ENCODE measurements at places on chromosomes 4 and X.

GRCh38 chr4:99827454-99827853 lies 10.8 kb downstream of the DAPP1 start:
- no peak for DNase-seq

DNA sequence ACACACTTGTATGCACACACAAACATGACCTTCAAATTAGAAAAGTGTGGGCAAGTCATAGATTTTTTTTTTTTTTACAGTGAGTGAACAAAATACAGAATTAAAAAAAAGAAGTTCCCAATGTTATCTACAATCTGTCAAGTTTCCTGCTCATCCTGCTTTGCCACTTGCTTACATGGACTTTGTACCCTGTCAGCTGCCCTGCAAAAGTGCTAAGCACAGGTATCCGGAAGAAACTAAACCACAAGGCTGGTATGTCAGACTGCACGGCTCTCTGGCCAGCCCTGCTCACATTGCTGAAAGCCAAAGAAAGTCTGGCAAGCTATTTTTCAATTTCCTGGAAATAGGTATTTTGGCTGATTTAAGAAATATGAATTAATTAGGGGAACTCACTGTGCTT lies 38.9 kb upstream of the BCLAF3 start:
- peak; percentile 40 for DNase-seq

DNA sequence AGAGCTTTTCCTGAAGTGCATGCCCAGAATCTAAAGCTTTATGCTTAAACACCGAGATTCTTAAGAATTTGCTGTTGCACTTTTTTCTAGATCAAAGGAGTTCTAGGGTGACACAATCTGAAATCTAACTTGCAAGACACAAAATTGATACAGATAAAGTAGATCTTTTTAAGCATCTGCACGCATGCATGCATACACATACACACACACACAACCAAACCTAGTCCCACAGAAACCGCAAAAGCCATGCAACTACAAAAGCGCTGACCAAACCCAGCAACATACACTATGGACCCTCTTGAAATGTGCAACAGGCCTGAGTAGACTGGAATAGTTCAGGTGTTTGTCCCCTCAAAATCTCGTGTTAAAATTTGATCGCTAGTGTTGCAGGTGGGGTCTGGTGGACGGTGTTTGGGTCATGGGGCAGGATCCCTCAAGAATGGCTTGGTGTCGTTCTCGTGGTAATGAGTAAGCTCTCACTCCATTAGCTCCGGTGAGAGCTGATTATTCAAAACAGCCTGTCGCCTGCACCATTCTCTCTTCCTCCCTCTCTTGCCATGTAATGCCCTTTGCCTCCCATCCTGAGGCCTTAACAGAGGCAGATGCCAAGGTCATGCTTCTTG lies 52.7 kb downstream of the IRF2 start:
- no peak for DNase-seq

DNA sequence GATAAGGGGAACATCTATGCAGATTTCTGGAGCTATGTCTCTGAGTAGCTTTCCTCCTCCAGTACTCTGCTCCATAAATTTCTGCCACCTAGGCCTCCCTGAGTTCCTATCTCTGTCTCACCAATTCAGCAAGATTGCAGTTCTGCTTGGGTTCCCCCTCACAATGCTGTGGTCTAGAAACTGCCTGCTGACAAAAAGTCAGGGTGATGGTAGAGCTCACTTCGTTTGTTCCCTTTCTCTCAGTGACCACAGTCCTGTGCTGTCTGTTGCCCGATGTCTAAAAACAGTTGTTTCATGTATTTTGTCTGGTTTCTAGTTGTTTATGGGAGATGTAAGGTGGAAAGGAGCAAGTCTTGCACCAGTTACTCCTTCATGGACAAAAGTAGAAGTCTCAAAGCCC lies 41.1 kb downstream of the AMMECR1 start:
- peak; percentile 65 for DNase-seq

GRCh38 chrX:150529587-150529986 lies 38.8 kb upstream of the MTM1 start:
- no peak for DNase-seq

- DNase-seq = no peak
Measured at GRCh38 chr4:10750714-10751113, 66.1 kb upstream of the CLNK start.

DNA sequence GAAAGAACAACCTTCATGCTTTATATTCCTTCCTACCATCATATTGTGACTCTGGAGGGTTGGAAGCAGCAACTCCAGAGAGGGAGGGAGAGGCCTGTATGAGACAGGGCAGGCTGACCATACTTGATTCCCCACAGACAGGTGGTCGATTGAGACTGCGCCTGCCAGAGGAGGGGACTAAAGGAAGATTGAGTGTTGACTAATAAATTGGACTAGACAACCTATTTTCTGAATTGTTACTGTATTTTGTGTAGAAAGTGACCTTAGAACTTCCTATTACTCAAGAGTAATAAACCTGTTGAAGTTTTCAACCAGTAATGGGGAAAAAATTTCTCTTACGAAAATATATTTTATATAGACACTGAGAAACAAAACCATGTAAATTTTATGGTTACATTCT lies 301.5 kb downstream of the INPP4B start:
- DNase-seq = no peak

GRCh38 chr4:30753316-30753715 lies 33.1 kb downstream of the PCDH7 start:
- DNase-seq = no peak

- no peak for DNase-seq
Measured at GRCh38 chrX:80807606-80807991, 2.1 kb downstream of the BRWD3 start.

DNA sequence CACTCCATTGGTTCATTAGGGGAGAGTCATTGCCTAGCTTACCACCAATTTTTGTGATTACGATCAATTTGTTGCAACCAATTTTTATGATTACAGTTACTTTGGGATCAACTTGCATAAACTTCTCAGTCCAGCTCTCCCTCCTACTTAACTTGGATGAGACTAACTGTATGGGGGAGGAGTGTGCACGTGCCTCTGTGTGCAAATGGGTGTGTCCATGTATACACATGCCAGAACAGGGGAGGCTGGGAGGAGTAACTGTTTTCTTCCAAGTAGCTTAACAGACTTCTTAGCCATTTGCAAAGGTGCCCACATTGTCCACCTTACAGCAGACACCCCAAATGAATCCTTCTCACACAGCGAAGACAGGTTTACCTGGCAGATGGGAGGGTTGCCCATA lies 117.7 kb upstream of the VCX3B start:
- no peak for DNase-seq

DNA sequence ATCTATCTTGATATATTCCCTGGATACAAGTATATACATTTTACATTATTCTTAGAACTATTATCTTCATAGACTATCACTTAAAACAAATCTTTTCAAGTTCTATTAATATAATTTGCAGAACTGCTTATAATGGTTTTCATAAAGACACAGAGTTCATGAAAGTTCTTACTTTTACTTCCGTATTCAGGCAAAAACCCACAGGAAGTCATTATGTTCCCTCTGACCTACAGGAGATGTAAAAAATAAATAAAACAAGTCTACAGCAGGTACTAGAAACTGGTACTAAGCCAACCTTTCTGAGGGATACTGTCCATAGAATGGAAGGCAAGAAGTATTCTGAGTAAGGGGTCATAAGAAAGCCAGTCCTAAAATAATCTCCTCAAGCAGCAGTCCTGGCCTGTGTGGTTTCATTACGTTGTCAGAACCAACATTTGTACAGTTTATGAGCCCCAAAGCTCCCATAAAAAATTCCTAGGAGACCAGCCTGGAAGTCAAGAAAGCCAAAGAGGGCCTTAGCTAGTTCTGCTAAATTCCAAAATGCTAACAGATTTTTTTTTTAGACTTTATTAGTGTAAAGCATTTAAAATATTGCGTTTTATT lies 68.6 kb downstream of the CAMK2D start:
- DNase-seq = no peak

DNA sequence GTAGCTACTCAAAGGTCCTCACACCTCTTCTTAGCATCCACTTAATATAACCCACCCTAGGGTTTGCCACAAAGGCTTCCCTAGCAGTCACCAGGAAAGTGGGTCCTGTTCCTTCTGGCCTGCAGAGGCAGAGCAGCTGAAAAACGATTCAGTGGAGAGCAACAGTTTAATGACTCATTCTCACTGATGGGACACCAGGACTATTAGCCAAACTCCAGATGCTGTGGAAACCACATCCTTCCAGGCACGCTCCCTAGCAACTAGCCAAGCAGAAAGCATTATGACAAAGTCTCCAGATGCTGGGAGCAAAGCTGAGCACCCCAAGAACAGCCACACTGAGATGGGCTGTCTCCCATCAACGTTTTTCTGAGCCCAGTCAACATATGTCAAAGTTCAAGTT lies 30.3 kb upstream of the UTP14A start:
- DNase-seq = peak; percentile 61

DNA sequence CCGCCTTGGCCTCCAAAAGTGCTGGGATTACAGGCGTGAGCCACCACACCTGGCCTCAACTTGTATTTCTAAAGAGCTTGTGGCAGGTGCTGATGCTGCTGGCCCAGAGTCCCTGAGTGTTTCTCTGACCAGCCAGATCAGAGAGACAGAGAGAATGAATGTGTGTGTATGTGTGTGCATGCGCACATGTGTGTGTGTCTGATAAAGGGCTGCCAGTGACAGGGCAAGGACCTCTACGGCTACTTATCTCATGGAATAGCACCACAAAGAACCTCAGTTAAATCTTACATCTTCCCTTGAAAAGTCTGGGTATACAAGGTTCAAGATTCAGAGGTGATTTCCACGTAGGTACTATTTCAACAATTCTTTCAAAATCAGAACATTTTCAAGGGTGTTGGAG lies 86.0 kb downstream of the SCD5 start:
- no peak for DNase-seq

DNA sequence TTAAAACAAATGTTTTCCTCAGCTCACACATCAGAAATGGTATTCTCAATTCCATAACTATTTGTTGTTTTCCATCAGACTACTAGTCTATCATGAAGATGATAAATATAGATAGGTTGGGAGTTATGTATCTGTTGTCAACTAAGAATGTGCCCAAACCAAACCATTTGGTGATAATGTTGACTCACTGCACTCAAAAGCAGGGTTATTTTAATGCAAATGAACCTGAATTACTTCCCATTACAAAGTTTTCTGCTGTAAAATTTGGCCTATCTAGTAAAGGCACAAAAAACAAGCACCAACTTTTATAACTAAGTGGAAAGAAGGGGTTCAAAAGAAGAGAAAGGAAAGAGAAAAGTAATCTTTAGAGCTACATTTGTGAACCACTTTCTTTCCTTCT lies 93.5 kb downstream of the TBCK start:
- no peak for DNase-seq

DNA sequence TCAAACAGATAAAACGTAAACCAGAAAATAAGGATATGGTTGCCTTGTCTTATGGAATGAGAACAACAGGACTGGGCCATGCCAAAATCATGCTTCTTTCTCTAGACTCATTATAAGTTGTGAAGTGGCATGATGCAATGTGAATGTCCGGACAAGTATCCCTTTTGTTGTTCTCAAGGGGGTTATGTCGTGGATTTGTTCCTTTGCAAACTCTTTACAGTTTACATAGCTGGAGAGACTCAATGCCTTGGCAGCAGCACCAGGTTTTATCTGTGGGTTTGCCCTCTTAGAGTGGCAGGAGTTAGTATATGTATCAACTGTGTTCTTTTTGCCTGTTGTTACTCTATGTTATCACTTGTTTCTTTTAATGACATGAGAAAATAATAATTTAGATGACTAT lies 41.4 kb downstream of the SPRY1 start:
- DNase-seq = no peak

DNA sequence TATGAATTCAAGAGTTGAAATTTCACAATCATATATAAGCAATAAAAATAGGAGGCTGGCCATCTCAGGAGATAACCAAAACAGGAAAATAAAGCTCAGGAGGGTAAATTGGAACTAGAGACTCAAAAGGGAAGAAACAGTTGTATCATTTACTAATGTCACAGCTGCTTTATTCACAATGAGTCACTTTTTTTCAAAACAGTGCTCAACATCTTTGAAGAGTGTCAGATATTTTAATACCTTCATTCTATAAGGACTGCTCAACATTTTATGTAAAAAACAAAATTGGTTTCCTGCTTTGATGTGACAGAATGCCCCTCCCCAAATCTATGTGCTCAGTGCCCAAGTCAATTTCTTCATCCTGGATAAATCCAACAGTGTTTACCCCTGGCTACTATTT lies 97.7 kb downstream of the DDX60 start:
- no peak for DNase-seq

DNA sequence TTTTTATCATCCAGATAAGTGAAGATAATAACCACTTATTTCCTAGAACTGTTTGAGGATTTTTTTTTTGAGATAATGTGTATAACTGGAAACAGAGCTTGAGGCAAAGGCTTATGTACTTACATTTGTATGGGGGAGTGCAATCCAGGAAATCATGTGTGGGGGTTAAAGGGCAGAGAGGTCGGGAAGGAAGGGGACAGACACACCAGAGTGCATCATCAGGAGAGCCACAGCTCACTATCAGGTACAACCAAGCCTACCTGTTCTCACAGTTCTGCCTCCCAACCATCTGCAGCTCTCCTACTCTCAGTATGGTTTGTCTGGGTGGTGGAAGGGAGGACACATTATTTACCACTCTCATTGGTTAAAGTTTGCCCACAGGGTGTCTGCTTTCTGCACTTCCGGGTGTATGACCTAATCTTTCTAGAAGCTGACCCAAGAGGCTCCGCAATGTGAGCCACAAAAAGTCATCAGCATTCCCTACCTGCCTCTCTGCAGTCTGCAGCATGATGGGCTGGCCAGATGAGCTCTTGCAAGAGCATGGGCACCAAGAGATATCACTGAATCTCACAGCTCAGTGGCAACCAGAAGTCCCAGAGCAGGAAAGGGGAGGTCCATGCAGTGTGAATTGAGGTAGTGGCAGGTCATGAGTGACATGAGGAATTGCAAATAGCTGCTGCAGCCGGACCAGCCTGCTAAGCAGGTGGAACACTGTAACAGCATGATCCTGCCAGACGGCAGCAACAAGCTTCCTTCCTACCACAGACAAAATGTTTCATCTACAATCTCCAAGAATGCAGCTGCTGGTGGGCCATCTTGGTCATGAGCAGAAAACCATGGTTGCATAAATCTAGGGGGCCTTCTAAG lies 36.9 kb upstream of the SPRY1 start:
- DNase-seq = no peak

- no peak for DNase-seq
Measured at GRCh38 chrX:53813670-53814440, 127.3 kb upstream of the HUWE1 start.

GRCh38 chrX:113369056-113369455 lies 528.4 kb upstream of the AMOT start:
- no peak for DNase-seq

DNA sequence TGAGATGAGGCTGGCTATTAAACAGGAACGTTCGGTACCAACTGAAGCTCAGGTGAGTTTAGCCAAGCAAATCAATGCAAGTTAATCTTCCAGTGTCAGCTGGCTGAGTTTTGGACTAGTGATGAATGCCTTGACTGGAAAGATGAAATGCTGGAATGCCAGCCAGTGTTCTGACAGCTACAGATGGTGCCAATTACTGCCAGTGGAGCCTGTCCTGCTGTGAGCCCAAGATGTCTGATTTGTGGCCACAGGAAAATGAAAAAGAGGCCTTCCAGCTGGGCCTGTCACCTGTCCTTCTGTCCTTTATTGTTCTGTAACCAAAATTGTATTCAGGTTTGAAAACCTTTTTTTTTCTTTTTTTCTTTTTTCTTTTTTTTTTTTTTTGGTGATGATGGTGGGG lies 223.1 kb downstream of the AFF2 start:
- no peak for DNase-seq

Measured in RCC 7860 (cell line).